ENCODE measurements at places on chromosomes 11 and 22.

DNA sequence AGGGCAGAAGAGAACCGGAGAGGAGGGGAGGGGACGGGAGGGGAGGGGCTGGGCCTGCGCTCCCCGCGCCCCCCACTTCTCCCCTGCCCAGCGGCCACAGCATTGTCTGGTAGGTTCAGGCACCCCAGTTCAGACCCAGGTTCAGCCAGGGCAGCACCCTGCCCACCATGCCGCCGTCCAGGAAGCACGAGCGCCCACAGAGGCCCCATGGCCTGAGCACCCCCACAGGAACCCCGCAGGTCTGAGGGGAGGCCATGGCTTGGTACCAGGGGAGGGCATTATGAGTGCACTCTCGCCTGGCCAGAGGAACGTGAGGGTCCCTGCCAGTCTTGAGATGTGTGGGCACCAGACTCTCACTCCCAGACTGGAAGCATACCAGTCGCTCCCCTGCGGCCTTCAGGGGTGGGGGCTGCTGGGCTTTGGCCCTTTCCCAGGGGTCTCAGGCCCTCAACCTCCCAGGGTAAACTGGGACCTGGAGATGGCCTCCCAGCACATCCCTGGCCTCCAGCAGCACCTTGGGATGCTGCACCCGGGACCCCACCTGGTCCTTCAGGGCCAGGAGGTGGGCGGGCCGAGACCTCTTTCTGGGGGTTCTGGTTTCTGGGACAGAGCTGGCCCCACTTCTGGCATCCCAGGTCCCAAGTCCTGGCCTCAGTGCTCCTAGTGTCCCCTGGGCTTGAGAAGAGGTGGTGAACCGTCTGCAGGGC, 597 bp upstream of the PLXNB2 start:
- no peak for DNase-seq

- DNase-seq = no peak
Measured at GRCh38 chr11:125750629-125751028, 4.5 kb downstream of the PATE1 start.

DNA sequence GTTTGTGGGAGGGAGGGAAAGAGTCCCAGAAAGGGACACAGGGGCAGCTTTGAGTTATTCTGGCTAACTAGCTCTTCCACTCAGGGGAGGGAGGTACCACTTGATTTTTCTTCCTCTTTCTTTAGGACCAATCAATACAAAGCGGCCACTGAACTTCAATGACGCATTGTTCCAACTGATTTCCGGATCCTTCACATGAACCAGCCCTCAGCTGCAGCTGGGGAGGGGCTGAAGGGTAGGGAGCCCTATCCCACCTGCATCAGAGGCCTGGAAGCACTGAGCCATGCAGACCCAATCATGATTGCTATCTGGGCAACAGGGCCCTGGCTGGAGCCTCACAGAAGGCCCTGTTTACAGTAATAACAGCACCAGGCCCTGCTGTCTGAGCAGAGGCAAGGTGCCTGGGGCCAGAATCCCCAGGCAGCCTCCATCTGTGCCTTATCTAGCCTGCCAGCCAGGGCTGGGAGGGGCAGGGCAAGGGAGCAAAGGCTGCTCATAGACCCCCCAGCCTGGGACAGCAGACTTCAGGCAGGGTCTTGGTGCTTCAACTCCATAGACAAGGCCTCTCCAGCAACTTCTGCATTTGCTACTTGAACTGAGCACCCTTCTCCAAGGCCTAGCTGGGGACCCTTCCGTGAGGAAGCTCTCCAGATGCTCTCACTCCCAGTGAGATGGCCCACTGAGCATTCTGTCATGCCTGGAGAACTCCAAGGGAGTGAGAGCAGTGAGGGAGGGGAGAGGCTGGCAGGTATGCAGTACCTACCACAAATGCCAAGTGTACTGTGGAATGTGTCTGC, 22.5 kb downstream of the CLPB start:
- DNase-seq = no peak

GRCh38 chr11:44927174-44927661, 23.5 kb downstream of the TP53I11 start:
- DNase-seq = no peak

- DNase-seq = peak; percentile 77
Measured at GRCh38 chr22:33842006-33842354, 78.3 kb downstream of the LARGE1 start.

DNA sequence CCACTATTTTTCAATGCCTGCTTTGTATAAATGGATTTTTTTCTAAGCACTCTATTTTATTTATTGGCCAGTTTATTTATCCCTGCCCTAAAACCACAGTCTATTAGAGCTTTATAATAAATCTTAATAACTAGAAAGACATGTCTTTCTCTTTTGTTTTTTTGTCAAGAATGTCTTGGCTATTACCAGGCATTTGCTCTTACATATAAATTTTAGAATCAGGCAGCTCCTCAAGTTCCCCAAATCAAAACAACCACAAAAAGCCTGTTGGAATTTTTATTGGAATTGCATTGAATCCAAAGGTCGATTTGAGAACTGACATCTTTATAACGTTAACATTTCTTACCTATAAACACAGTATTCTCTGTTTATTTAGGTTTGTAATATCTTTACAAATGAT, 85.8 kb upstream of the SC5D start:
- DNase-seq = no peak

GRCh38 chr11:13875643-13876042, 86.9 kb upstream of the SPON1 start:
- DNase-seq = no peak

DNA sequence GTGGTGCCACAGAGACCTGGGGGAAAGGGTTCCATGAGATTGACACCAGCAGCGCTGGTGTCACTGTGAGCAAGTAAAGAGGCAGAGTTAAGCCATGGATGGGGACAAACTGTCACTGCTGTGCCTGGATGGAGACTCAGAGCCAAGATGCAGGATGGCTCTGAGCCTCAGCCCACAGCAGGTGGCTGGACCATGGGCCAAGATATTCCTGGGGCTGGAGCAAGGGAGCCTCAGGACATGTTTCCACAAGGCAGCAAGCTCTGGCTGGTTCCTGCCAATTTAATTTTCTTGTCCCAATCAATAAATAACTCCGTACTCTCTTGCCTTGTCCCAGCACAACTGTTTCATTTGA, 23.0 kb downstream of the MYO18B start:
- DNase-seq = no peak

DNA sequence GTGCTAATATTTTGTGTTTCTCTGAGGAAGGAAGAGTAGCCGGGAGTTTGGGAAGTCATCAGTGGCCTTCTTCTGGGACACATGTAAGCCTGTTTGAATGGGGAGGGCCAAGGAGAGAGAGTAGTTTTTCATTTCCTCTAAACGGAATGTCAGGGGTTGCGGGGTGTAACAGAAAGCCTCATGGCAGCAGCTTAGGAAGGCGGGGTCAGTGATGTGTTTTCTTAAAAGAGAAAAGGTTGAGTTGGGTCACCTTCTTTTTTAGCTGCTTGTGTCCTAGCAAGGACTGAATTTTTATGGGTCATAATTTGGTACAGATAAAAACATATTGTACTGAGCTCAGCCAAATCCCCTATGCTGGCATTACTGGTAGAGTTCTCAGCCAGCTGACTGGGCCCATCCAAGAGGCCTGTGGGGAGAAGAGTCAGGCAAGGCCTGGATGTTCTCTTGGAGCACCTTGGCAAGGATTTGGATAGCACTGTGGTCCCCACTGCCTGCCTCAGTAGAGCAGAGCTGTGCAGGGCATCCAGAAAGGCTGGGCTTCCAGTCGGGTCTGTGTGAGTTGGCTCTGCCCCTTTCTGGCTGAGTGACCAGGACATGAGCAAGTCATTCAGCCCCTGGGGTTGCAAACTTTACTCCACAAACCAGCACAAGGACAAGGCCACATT, 29.4 kb upstream of the NAV2 start:
- no peak for DNase-seq

All from GM12864 (cell line).